OCI-LY7 (cell line): ENCODE measurements at places on chromosomes 7 and 10.

DNA sequence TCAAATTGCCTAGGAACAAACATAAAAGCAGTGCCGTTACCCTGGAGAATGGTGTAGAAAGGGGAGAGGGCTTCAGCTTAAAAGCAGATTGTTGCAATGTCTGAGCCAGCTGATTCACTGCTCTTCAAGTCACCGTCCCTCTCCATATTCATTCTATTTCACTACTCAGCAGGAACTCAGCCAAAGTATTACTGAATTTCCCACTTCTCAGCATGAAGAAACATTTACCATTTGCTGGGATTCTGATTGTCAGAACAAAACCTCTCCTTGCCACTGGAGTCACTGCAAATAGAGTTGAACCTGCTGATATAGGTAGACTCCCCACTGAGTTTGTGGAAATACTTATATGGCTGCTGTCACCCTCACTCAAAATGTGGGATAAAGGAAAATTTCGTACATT, 71.7 kb downstream of the PPP1R17 start:
- DNase-seq, result no peak

GRCh38 chr7:131933751-131934289, 377.4 kb upstream of the PODXL start:
- no peak for DNase-seq

DNA sequence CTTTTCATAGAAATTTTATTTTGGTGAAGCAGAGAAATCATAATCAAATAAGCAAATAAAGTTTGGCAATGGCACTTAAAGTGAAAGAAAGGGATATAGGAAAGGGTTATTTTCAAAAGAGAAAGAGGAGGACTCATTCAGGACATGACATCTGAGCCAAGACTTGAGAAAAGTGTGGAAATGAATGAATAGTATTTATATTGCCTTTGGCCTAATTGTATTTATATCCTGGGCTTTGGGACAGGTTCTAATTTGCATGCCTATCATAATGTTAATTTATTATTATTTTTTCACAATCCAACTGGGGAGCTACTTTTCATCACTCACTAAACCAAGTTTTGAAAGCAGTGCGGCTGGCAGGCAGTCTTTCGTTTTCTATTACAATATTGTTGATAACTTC, 376.8 kb downstream of the HGF start:
- no peak for DNase-seq

DNA sequence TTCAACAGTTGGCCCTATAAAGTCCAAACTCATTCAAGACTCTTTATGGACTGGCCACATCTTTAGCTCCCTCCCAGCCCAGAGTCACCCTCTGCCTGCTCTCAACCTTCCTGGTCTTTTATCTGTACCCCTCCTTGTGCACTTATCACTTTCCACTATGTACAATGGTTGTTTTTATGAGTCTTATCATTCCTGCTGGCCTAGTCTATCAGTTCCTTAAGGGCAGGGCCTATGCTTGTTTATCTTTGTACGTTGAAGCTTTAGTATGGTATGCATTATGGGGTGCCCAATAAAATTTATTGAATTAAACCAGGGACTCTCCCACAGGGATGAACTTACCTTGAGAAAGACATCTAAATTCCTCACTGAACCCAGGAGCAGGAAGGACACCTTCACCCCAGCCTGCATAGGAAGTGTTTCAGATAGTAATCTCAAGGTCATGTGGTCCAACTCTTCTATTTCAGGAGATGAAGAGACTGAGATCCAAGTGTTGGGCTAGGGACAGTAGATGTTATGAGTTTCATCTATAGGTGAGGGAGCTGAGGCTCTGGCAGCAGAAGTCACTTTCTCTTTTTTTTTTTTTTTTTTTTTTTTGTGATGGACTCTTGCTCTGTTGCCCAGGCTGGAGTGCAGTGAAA, 13.3 kb upstream of the PDCD4 start:
- DNase-seq, result no peak

- no peak for DNase-seq
Measured at GRCh38 chr7:131021902-131022301, 287.9 kb upstream of the KLF14 start.

GRCh38 chr7:72406820-72407403, 5.2 kb downstream of the CALN1 start:
- DNase-seq, result no peak

GRCh38 chr10:89518108-89518507, 17.3 kb downstream of the SLC16A12 start:
- no peak for DNase-seq

DNA sequence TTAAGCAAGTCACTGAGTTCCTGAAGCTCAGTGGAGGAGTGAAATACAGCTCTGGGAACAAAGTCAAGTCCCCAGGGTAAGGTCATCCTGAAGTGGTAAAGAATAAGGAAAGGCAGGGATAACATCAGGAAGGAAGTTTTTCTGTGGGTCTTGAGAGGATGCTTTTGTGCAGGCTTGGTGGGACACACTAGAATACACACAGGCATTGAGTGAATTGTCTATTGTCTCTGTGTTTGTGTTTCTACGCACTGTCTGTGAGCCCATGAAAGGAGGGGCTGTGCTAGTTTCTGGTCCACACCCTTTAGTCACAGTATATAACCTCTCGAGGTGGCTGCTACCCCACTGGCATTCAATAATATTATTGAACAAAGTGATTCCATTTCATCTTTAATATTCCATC, 95.8 kb upstream of the ABCB5 start:
- no peak for DNase-seq

DNA sequence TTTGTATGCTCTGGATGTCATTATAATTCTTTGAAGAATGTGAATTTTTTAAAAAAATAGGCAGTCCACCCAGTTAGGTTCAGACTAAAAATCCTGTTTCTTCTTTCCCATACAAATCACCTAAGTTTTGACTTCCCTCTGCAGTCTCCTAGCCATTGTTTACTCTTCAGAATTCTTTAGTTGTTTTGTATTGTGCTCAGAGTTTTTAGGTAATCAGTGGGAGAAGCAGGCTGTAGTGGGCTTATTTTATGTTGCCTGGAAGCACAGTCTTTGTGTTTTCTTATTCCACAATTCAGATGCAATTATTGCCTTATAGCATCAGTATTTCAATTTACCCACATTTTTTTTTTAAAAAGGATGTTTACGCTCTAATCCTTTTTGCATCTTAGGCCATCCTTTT, 94.9 kb downstream of the AKAP9 start:
- DNase-seq, result no peak

- peak; percentile 55 for DNase-seq
Measured at GRCh38 chr7:4797858-4798705, 22.7 kb downstream of the AP5Z1 start.

GRCh38 chr10:72719941-72720592, 28.1 kb downstream of the MCU start:
- DNase-seq, result no peak

DNA sequence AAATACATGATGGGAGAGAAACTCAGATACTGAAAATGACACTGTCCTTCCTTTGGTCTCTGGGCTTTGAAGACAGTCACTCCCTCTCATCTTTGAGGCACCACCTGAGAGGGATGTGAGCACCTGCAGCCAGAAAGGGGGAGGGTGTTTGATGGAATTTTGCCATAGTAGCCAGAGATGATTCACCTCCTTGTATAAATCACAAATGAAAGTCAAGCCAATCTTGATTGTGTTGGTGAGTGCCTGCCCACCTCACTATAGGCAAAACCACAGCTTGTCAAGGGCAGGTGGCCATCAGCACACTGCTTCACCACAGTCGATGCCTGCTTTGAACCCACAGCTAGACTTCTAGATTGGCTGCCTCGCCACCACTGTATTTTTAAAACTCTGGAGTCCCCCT, 48.2 kb downstream of the PON1 start:
- DNase-seq, result no peak

- no peak for DNase-seq
Measured at GRCh38 chr7:65308300-65308678, 65.4 kb upstream of the ZNF92 start.

DNA sequence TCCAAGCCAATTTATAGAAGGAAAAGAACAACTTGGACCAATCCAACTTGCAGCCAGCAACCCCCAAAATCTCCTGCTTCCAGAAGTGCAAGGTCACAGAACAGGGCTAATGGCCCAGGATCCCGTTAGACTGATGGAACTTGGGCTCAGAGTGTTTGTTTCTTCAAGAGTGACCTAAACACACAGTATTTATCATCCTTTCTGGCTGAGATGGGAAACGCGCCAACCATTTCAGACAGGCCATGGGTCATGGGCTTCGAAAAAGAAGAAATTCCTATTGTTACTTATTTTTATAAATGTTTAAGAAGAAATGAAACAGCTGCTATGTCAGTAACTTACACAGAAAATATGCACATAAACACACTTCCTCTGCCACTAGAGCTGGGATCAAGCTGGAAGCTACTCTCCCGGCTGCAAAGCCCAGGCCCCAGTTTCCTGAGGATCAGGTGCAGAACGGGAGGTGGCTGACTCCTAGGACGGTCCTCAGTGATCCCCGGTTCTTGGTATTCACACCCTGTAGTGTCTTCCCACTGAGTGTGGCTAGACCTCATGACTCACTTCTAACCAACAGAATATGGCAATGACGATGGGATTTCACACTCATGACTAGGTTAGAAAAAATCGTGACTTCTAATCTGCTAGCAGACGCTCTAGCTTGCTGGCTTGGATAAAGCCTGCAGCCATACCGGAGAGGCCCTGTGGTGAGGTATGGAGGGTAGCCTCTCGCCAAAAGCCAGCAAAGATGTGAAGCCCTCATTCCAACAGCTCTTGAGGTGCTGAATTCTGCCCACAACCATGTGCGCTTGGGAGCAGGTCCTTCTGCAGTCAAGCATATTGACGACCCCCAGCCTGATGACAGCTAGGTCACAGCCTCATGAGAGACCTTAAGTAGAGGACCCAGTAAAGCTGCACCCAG, 60.2 kb downstream of the CHST15 start:
- DNase-seq, result no peak

DNA sequence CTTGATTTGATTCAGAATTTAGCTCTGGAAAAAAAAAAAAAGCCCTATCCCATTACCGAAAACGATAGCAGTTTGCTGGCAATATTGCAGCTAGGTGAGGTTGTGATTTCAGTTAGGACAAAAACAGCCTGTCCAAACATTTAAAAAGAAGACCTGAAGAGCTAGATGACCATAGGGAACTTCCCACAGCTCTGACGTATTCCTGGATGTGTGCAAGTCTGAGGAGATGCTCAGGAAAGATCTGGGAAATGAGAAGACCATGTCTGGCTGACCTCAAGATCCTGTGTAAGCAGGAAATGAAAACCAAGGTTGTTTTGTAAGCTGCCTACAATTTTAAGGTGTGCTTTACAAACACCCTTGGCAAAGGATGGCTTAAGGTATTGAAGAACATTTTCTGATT, 88.7 kb downstream of the RAMP3 start:
- no peak for DNase-seq

DNA sequence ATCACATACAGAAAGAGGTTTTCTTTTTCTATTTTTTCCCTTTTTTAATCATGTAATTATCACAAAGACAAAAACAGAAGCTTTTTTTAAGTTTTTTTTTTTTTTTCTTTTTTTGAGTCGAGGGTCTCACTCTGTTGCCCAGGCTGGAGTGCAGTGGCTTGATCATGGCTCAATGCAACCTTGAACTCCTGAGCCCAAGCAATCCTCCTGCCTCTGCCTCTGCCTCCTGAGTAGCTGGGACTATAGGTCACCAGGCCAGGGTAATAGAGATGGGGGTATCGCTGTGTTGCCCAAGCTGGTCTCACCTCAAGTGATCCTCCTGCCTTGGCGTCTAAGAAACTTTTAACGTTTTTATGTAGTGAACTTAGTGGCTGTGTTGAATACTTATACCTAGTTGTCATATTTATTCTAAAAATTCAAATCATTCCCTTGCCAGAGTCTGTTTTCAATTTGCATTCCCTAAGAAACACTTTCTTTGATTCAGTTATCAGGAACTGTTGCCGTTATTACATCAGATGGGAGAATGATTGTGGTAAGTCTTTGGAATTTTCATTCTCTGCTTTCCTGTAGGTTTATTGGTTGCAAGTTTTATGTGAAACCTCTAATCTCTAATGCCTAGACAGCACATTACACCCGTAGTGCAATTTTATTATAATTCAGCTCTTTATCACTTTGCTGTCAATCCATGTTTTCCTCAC, 1.3 kb downstream of the LSM8 start:
- peak; percentile 19 for DNase-seq

DNA sequence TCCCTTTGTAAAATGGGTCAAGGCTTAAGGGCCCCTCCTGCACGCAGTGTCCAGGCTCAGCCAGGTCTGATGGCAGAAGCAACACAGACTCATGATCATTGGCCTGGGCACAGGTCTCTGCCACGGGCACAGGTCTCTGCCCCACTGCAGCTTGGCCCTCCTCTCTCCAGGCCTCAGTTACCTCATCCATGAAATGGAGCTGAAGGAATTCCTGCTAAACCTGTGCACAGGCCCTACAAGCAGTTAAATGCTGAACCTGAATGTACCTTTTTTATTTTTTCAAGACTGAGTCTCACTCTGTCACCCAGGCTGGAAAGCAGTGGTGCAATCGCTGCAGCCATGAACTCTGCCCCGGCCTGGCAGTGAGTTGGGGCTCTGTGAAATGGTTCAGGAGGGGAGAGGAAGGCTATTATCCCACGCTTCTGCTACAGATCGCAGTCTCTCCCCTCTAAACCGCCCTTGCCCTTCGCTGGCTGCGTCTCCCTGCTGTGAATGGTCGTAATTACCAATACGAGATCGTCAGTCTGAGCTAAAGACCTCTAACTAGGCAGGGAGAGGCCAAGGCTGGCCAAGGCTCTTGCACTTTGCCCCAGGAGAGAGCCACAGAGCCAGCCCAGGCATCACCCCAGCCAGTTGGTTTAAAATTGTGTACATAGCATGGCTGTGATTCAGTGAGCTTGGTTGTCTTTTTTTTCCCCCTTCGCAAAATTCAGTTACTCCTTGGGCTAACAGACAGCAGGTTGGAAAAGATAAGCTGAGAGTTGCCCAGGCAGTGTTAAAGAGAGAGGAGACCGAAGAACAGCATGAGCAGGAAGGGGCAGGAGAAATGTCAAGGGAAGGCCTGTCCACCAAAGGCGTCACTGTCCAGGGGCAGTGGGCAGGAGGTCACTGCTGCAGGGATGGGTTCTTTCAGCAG, 93.0 kb upstream of the KCTD7 start:
- no peak for DNase-seq

- DNase-seq, result no peak
Measured at GRCh38 chr7:2737771-2738540, 50.0 kb downstream of the AMZ1 start.

DNA sequence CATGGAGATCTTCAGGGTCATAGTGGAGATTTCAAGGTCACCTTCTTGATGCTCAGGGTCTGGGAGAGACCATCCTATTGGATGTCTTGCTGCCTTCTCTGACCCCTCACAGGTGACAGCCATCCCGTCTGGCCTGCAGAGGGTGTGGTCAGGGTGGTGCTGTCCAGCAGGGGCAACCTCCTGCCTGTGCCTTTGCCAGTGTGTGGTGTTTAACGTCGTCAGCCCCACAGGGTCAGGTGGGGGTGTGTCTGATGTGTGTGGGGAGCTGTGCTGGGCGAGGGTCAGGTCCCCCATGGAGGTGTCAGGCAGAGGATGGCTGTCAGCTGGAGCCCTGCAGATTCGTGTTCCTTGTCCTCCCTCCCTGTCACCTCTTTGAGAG, 16.5 kb downstream of the ADCY1 start:
- no peak for DNase-seq

DNA sequence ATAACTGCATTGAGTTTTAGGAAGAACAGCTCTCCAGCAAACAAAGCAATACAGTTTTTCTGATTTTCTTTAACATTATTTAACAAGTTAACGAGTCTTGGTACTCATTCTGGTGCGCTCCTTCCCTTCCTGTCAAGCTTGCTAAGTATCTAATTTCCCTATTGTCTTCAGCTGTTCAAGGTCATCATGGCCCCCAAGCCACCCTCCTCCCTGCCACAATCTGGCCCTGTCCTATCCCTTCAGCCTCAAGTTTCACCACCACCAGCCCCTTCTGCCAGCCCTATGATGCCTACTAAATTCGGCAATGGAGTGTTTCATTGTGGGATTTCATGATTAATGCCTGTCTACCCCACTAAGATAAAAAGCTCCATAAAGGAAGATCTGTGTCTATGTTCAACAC, 121.0 kb downstream of the SORCS1 start:
- DNase-seq, result no peak
